Breast epithelium (tissue), 4 donors: ENCODE measurements at places on chromosomes 11 and 22. TPM values are rescaled to one million over a fixed set of nuclear protein-coding genes. Genes with fewer than 3 reads are reported as not detected.

DNA sequence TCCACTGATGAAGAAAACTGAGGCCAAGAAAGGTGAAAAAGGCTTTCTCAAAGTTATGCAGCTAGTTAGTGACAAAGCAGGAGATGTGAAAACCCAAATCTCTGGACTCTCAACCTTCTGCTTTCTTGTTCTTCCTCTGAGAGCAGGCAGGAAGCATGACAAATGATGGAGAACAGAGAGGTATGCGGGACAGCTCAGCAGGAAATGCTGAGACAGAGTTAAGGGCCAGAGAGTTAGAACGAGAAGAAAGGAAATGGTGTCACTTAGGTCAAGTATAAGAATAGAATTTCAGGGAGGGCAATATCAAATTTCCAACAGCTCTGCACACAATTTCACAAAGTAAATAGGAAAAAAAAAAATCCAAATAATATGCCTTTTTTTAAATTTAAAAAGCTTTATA is 67.6 kb upstream of the ARHGAP42 start:
- DNase-seq: no peak
- no peaks in the 10 kb centered on the region for H3K27me3 ChIP-seq
- no peaks in the 10 kb centered on the region for H3K36me3 ChIP-seq
- no peak overlapping the region for H3K4me3 ChIP-seq

The KRTAP5-9 gene
- total RNA-seq: not detected

- DNase-seq: no peak
- no peaks in the 10 kb centered on the region for H3K4me1 ChIP-seq
- H3K36me3 ChIP-seq: no peaks in the 10 kb centered on the region
Measured at GRCh38 chr11:120517390-120517761, 5.8 kb downstream of the GRIK4 start.

GRCh38 chr11:115612046-115612730 is 108.0 kb upstream of the CADM1 start:
- H3K4me3 ChIP-seq: no peak overlapping the region
- H3K4me1 ChIP-seq: peaks cover 3% of the 10 kb centered on the region
- H3K27ac ChIP-seq: no peak overlapping the region

DNA sequence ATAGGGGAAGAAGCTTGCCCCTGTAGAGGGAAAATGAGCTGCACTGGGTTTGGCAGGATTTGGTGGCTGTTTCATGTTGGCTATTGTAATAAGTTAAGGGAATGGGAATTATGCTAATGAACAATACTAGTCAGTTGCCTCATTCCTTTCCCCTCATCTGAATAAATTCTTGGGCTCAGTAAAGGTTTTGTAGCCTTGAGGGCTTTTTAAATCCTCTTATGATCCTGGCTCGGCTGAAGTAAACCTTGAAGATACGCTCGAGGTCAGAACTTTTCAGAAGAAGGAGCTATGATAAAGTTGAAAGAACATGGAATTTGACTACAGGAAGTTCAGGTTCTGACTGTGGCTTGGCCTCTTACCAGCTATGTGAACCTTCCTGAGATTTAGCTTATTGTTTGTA is 448.7 kb downstream of the RAB38 start:
- H3K36me3 ChIP-seq: no peaks in the 10 kb centered on the region
- no peaks in the 10 kb centered on the region for H3K27me3 ChIP-seq
- H3K4me1 ChIP-seq: no peaks in the 10 kb centered on the region
- no peak overlapping the region for H3K27ac ChIP-seq
- H3K4me3 ChIP-seq: no peak overlapping the region

GRCh38 chr22:23175817-23176644 is 4.3 kb upstream of the BCR start:
- H3K27me3 ChIP-seq: no peaks in the 10 kb centered on the region
- H3K4me1 ChIP-seq: no peaks in the 10 kb centered on the region
- H3K36me3 ChIP-seq: no peaks in the 10 kb centered on the region
- H3K4me3 ChIP-seq: no peak overlapping the region
- DNase-seq: no peak

DNA sequence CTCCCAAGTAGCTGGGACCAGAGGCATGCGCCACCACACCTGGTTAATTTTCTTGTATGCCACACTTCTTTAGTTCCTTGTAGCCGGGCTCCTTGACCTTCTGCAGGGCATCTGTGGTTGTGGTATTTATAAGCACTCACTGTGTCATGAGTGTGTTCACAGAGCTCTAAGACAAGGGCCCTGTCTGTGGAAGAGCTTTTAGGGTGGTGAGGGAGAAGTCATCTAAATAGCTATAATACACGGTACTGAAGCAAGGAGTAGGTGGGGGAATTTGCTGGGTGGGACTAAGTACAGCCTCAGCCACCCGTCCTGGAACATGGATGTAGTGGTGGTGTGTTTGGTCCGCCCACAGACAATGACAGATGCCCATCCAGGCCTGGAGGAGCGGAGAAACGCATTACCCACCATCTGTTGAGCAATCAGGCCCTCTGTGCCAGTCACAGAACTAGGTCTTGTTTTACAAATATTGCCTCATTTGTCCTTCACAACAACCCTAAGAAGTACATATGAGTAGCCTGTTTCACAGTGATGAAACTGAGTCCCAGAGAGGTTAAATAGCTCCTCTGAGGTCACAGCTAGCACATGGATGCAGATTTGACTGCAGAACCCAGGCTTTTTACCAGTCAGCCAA is 10.1 kb downstream of the ACO2 start:
- peak overlapping the region; percentile 82 for H3K27ac ChIP-seq
- DNase-seq: no peak
- no peak overlapping the region for H3K4me3 ChIP-seq
- no peaks in the 10 kb centered on the region for H3K36me3 ChIP-seq

GRCh38 chr22:37053310-37054055 is 1.9 kb downstream of the KCTD17 start:
- no peaks in the 10 kb centered on the region for H3K36me3 ChIP-seq
- H3K4me3 ChIP-seq: no peak overlapping the region
- DNase-seq: no peak
- H3K27me3 ChIP-seq: no peaks in the 10 kb centered on the region
- H3K27ac ChIP-seq: no peak overlapping the region

- no peak overlapping the region for H3K27ac ChIP-seq
- H3K4me1 ChIP-seq: peaks cover 11% of the 10 kb centered on the region
- DNase-seq: no peak
- no peaks in the 10 kb centered on the region for H3K36me3 ChIP-seq
Measured at GRCh38 chr11:65896034-65896999, 3.9 kb downstream of the FOSL1 start.

DNA sequence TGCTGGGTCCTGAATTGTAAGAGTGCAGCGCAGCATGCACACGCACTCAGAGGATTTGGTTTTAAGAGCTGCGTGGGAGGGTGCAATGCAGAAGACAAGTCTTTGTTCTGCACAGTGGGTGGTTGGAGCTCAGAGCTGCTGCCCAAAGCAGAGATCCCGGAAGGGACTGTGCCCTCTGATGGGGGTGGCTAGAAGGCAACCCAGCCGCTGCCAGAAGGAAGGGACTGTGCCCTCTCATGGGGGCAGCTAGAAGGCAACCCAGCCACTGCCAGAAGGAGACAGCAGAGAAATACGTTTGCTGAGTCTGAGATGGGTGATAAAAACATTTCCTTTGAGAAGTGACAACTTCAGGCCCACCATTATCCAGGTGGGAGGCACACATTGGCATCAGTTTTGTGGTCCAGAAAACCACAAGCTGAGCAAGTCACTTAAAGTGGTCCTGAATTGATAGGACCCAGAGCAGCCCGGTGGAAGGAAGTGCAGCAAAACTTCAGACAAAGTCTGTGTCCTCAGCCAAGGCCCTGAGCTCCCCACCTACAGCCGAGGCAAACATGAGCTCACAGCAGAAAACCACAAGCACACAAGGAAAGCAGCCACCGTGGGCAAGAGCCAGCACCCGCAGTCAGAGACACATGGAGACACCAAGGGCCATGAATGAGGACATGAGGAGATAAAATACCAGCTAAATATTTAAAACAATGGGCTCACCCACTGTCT is 4.3 kb downstream of the KRTAP5-6 start:
- no peaks in the 10 kb centered on the region for H3K27me3 ChIP-seq
- H3K36me3 ChIP-seq: no peaks in the 10 kb centered on the region
- H3K4me1 ChIP-seq: no peaks in the 10 kb centered on the region
- no peak overlapping the region for H3K27ac ChIP-seq

The PAMR1 gene
- total RNA-seq: 11.3 TPM

- H3K4me1 ChIP-seq: no peaks in the 10 kb centered on the region
- H3K27ac ChIP-seq: no peak overlapping the region
- no peaks in the 10 kb centered on the region for H3K27me3 ChIP-seq
- no peaks in the 10 kb centered on the region for H3K36me3 ChIP-seq
- DNase-seq: no peak
- no peak overlapping the region for H3K4me3 ChIP-seq
Measured at GRCh38 chr11:127191261-127191660, 190.7 kb upstream of the KIRREL3 start.

The GLYATL1 gene
- total RNA-seq: 1.6 TPM

The MMP13 gene
- not detected for total RNA-seq

- DNase-seq: no peak
- H3K27ac ChIP-seq: no peak overlapping the region
- H3K27me3 ChIP-seq: no peaks in the 10 kb centered on the region
- H3K4me1 ChIP-seq: no peaks in the 10 kb centered on the region
- no peaks in the 10 kb centered on the region for H3K36me3 ChIP-seq
Measured at GRCh38 chr11:4211991-4212390, 117.4 kb downstream of the RRM1 start.

DNA sequence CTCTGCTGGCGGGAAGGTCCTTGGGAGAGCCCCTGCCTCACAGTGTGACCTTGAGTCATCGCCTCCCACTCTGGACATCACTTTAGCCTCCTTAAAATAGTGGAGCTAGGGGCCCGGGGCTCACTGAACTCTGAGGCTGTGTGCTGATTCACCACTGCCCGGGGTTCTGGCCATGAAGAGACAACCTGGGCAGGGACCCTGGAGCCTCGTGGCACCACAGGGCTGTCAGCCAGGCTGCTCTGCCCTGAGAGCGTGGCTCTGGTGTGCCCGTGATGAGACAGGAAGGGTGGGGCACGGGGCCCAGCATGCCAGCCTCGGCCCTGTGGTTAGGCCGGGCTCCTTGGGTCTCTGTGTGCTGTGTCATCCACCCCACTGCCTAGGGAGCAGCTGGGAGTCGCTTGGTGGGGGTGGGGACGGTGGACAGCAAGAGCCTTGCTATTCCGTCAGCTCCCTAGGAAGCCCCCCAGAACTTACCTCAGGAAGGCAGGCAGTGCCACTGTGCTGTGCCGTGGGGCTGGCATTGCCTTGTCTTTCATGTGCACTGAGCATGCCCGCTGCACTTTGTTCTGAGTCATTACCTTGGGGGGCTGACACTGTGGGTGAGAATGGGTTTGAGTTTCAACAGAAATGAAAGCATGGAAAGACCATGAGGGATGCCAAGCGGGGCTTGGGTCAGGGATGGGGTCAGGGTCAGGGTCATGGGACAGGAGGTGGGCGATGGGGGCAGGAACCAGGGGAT is 31.7 kb downstream of the TPCN2 start:
- H3K4me1 ChIP-seq: no peaks in the 10 kb centered on the region
- no peaks in the 10 kb centered on the region for H3K36me3 ChIP-seq
- no peak overlapping the region for H3K27ac ChIP-seq
- H3K4me3 ChIP-seq: no peak overlapping the region
- DNase-seq: no peak
- H3K27me3 ChIP-seq: no peaks in the 10 kb centered on the region
